Activated T-helper 1 cell treated with Interleukin-2 at 50 U/mL for 16 hours (primary cell): ENCODE measurements at places on chromosomes 4 and X.

- no peak for DNase-seq
Observed at GRCh38 chrX:7204619-7205018, 56.7 kb upstream of the PUDP start.

GRCh38 chr4:33739884-33740632, 2504.3 kb downstream of the ARAP2 start:
- DNase-seq, result no peak

DNA sequence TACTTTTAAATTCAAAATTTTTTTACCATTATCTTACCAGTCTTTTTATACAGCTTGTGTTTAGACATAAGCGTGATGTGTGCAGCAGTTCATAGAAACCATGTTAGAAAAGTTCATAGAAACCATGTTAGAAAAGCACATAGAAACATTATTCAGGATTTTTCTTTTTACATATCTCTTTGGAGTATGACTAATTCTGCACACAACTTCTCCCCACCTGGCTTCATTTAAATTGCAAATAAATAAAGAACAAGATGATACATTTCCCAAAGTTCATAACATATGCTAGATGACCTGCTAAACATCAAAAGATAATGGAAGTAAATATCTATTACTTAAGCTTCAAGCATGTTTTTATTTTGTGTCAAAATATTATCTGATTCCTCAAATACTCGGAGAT, 201.9 kb downstream of the BANK1 start:
- DNase-seq, result no peak

DNA sequence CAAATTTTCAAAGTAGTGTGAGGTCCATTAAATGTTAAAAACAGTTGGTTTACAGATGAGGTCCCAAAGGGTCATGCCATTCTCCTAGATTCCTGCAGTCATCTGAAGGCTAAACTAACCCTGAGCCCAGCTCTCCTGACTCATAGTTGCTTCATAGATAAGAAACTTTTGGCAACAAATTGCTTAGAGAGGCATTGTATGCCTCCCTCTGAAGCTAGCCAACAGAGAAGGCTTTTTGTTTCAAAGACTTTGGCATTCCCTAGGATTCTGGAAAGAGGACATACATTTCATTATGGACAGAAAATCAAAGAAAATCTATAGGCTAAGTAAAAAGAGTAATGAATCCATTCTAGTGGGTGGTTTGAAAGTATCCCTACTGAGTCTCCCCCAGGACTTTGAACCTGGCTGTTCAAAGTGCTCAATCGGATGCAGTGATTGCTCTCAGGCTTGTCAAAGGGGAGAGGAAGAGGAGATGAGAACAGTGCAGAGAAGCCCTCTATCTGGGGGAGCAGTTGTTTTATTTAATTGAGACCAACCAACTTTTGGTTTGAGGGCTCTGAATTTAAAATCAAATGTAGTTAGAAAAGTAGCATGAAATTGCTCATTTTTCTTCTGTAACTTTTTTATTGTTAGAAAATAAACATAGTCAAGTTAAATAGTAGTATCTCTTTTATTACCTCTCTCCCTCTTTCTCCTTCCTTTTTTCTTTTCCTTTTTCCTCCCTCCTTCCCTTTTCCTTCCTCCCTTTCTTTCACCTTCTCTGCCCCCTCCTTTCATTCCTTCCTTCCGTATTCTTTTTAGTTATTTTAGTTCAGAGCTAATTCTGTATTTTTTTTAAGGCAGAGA, 72.3 kb upstream of the ZNF518B start:
- no peak for DNase-seq

DNA sequence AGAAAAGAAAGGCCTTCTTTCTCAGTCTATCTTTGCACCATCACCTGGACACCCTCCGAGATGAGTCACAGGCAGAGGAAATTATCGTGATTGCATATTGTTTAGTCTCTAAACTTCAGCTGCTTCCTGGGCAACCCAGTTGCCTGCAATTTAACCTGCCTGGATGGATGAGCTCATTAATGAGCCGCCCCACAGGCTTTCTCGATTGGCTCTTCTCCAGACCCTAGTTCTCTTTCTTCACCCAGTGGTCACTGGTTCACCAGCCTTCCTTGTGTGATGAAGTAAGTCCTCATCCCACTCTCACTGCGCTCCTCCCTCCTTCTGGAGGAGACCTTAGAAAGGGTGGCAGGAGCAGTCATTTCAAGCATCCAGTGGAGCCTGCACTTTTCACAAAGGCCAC, 94.4 kb downstream of the SOWAHB start:
- no peak for DNase-seq

DNA sequence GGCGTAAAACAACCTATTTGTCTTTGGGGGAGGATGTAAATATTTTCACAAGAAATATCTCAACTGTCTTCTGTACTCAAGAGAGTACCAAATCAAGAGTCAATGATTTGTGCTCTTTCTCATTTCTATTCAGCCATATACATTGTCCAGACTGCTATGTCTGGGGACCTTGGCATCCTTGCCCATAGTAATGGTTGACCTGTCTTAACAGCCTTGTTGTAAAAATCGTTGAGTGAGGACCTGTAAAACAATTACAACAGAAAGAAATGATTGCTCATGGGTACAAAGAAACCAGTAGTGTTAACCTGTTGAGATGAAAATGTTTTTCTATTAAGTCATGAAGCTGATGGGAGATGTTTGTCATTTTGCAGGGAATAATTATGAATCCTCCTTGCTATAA, 56.6 kb downstream of the LNX1 start:
- DNase-seq, result no peak

DNA sequence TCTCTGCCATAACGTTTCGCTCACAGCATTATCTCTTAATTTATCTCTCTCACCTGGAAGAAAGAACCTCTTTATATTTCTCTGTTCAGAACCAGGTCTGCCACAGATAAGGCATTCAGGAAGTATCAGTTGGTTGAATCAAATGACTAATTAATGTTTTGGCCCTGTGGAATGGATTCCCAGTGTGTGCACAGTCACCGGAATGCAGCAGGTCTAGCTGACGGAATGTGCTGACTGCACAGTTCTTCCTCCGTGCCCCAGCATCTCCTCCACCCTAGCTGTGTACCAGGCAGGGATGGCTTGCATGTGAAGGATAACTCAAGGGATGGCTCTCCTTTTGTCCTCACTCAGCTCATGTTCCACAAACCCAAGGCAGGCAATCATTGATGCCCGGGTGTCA, 141.8 kb upstream of the MSX1 start:
- DNase-seq, result no peak

DNA sequence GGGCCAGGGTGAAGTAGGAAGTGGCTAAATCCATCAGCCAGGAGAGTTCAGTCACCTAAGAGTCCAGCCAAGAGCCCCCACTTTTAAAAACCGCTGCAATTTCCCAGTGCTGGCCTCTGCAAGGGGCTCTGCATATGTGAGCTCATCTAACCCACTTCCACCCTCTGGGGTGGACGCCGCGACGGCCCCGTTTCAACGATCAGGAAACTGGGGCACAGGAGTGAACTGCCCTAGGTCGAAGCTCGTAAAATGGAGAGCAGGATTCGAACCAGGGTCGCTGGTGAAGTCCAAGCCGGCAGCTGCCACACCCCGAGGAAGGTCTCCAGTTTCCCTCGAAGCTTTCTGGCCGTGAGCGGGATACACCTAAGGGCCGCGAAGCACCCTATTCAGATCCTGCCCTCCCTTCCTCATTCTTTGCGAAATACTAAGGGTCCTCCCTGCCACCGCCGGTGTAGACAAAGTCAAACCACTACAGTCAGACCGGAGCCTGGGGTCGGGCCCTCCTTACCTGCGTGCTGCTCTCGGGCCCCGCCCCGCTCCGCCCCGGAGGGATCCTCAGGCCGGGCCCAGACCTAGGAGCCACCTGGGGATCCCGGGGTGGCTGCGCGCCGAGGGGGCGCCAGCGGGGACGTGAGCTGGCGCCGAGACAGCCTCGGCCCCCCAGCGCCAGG, 446 bp downstream of the EVC2 start:
- DNase-seq, result no peak

- DNase-seq, result no peak
Observed at GRCh38 chrX:38489341-38489740, 72.0 kb upstream of the TSPAN7 start.
